ENCODE measurements at places on chromosomes 5 and 9. TPM values are rescaled to one million over a fixed set of nuclear protein-coding genes. Genes with fewer than 3 reads are reported as not detected.

DNA sequence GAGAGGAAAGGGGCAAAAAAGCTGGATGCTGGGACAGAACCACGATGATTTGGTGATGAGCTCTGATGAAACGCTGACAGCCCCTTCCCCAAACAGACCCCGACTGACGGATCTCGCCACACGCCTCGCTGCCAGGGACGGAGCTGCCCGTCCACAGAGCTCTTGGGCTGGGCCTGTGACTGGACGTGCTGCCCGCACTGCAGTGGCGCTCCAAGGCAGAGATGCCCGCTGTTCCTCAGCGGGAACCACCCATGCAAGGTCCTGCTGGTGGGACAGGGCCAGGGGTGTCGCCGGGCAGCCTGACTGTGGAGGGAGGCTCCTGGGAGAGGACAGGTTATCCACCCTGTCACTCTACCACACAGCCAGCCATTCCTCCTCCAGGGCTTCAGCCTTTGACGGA, 66.0 kb upstream of the SARDH start:
- no peaks in the 10 kb centered on the region for H3K4me1 ChIP-seq
- H3K36me3 ChIP-seq, result no peaks in the 10 kb centered on the region
- DNase-seq, result no peak
- no peak overlapping the region for H3K27ac ChIP-seq
- no peak overlapping the region for H3K4me3 ChIP-seq

EIF4E1B gene
- not detected for total RNA-seq

PRR7 gene
- 12.3 TPM for total RNA-seq

POU5F2 gene
- total RNA-seq, result 0.40 TPM

- no peaks in the 10 kb centered on the region for H3K36me3 ChIP-seq
- no peaks in the 10 kb centered on the region for H3K4me1 ChIP-seq
- H3K27me3 ChIP-seq, result peaks cover 9% of the 10 kb centered on the region
- H3K4me3 ChIP-seq, result no peak overlapping the region
- no peak overlapping the region for H3K27ac ChIP-seq
Observed at GRCh38 chr5:111004291-111004690, 67.2 kb upstream of the TSLP start.

PLPP7 gene
- total RNA-seq, result 0.14 TPM

- peaks cover 10% of the 10 kb centered on the region for H3K4me1 ChIP-seq
- H3K27me3 ChIP-seq, result peaks cover 1% of the 10 kb centered on the region
- H3K36me3 ChIP-seq, result no peaks in the 10 kb centered on the region
- DNase-seq, result no peak
- H3K4me3 ChIP-seq, result no peak overlapping the region
Observed at GRCh38 chr5:34843497-34843896, 4.5 kb downstream of the TTC23L start.

GRCh38 chr9:120107138-120107537, 472.8 kb downstream of the CDK5RAP2 start:
- H3K27me3 ChIP-seq, result peaks cover 7% of the 10 kb centered on the region
- no peak overlapping the region for H3K27ac ChIP-seq
- H3K4me3 ChIP-seq, result no peak overlapping the region
- H3K36me3 ChIP-seq, result no peaks in the 10 kb centered on the region

Measured in activated CD4-positive, alpha-beta T cell treated with anti-CD3 and anti-CD28 coated beads for 36 hours (primary cell).